ENCODE measurements at places on chromosomes 12 and 14.

DNA sequence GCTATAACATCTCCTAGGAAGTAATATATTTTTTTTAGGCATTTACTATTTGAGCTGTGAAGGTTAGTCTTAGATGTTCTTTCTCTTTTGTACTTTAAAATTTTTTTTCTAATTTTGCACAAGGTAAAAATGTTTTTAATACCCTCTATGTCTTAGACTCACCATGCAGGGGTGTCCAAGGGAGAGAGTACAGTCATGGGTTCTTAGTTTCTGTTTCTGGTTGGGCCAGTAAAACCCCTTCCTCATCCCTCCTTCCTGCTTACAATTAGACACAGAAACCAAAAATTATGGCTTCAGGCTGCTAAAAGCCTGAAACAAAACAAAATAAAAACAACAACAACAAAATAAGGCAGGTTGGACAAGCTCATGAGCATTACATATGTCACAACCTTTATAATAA, 193.0 kb downstream of the SYT1 start:
- DNase-seq, result no peak

- DNase-seq, result no peak
Observed at GRCh38 chr12:13841358-13841757, 140.0 kb downstream of the GRIN2B start.

- no peak for DNase-seq
Observed at GRCh38 chr12:83093426-83093825, 406.7 kb downstream of the TMTC2 start.

GRCh38 chr14:33676135-33676566, 274.7 kb downstream of the EGLN3 start:
- no peak for DNase-seq

DNA sequence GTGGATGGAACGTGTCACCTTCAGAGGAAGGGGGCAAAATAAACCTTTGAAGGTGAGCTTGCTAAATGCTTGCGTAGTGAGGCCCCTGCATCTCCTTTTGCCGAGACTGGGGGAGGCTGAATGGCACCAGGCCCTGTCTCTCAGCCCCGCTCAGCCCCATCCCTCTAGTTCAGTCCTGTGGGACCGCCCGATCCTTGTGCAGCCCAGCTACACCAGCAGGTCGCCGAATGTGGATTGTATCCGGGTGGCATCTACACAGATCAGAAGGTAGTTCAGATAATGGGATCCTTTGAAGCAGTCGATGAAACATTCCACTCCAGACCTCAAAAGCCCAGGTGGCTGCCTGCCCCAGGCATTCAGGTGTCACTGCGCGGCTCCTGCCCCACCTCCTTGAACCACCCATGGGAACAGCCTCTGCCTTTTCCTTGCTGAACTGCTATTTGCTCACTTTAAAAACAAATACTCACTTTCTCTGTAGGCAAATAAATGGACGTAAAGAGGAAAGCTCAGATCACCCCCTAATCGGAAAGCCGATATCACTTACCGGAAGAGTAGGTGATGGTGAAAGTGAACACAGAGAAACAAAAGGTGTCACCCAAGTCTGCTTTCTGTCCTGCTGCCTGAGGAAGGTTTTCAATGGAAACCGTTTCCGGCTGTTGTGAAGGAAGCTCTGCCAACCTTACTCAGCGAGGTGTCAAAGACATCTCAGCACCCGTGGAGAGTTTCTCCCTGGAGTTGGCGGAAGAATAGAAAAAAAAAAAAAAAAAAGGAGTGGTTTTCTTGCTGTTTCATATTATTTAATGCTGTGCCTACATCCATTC, 100.3 kb upstream of the NCOR2 start:
- no peak for DNase-seq

DNA sequence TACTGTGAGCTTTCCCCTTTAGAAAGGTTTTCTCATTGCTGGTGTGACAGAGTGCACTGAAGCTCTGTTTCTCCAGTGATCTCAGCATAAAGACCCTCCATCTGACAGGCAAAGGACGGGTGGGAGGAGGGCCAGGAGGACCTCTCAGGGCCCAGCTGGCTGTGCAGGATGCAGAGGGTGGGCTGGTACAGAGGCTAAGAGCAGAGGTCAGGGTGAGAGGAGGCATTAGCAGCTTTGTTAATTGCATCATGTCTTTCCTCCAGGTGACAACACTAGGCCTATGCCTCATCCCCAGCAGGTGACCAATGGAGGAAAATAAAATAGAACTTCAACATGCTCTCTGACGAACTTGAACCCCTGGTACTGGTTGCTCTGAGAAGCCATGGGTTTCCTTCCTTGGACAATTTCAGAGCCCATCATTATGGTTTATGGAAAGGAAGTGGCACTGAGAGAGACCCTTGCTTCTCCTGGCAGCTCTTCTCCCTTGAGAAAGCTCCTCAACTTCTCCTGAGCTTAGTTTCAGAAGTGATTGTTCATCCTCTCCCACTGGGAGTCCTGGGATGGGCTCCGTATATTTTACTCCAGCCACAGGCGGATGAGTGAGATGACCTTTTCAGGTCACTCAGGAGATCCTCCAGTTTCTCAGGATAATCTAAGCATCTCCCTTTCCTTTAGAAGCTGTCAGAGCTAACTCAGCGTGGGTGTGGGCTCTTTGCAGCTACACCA, 45.8 kb upstream of the ATP23 start:
- DNase-seq, result no peak

GRCh38 chr12:113823816-113824215, 142.3 kb downstream of the RBM19 start:
- no peak for DNase-seq

GRCh38 chr12:93980711-93981110, 167.7 kb upstream of the PLXNC1 start:
- no peak for DNase-seq

DNA sequence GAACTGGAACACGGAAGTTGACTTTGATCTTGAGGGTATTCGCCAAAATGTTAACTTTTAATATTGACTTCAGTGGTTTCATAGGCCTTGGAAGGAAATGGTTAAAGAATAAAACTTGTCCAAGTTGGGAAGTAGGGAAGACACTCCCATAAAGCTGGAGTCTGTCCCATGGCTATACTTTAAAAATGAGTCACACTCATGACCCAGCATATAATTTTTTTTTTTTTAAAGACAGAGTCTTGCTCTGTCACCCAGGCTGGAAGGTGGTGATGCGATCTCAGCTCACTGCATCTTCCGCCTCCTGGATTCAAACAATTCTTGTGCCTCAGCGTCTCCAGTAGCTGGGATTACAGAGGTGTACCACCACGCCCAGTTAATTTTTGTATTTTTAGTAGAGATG, 19.6 kb downstream of the TMPRSS12 start:
- no peak for DNase-seq

GRCh38 chr12:74646831-74647230, 109.2 kb downstream of the ATXN7L3B start:
- DNase-seq, result no peak

- no peak for DNase-seq
Observed at GRCh38 chr14:61048640-61049039, 67.6 kb downstream of the SLC38A6 start.

DNA sequence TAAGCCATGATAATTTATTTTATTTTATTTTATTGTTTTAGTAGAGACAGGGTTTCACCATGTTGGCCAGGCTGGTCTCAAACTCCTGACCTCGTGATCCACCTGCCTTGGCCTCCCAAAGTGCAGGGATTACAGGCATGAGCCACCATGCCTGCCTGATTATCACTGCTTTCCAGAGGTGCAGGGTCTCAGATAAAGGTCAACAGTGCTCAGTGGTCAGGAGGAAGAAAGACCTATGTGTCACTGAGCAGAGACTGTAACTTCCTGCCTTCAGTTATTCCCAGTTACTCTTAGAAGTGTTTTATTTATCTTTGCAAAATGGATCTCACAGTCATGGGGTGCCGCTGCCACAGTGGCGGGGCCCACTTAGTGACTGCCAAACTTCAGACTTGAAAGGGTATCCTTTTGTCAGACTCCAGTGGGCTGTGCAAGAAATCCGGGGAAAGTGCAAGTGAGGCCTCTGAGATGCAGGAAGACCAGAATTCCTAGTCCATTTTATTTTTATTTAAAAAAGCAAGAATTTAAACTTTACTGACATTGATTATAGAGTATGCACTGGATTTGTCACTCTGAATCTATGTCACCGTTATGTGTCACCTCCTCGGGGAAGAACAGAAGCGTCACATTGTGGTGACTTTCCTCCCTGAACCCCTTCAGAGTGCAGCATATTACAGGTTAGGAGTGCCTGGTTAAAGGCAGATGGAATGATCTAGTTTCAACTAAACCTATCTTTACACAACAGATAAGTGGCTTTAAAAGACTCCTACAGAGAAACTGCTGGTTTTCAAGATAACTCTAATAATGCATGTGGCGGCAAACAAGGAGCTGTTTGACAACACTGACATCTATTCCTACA, 59.1 kb upstream of the BICD1 start:
- DNase-seq, result no peak

- no peak for DNase-seq
Observed at GRCh38 chr12:51388069-51388799, 3.0 kb downstream of the GALNT6 start.

GRCh38 chr12:91890742-91891141, 254.9 kb downstream of the BTG1 start:
- no peak for DNase-seq

- DNase-seq, result no peak
Observed at GRCh38 chr12:111451649-111452129, 46.0 kb downstream of the SH2B3 start.

GRCh38 chr14:95222151-95222631, 64.9 kb upstream of the DICER1 start:
- no peak for DNase-seq

DNA sequence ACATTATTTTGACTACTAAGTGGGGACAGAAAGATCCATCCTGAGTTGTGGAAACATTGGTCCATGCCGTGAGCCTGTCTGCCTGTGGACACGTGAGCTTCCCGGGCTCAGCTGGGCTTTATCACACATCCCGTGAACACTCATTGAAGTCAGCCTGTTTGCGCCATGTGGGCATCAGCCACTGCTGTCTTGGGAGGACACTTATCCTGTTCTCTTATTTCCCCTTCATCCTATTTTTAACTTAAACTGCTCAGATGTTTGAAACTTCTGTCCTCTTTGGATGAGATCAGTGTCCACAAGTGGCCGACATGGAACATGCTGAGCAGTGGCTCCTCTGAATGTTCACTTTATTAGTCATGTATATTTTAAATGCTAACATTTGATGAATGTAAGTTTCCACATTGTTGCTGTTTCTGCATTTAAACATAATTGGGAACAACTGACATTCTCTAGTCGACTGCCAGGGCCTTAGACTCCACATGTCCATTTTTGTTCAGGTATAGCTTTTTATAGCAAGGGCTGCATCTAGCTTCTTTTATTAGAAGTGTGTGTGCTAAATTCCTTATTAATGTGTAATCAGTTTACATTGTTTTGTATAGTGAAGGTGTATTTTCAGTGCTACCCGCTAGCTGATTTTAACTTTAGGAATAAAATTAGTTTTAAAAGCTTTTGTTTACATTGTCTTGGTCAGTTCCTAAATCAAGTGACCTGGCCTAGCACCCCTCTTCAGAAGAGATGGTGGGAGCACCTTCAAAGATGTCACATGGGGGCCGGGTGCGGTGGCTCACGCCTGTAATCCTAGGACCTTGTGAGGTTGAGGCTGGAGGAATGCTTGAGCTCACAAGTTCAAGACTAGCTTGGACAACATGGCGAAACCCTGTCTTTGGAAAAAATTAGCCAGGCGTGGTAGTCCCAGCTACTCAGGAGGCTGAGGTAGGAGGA, 24.0 kb downstream of the RNF34 start:
- no peak for DNase-seq

DNA sequence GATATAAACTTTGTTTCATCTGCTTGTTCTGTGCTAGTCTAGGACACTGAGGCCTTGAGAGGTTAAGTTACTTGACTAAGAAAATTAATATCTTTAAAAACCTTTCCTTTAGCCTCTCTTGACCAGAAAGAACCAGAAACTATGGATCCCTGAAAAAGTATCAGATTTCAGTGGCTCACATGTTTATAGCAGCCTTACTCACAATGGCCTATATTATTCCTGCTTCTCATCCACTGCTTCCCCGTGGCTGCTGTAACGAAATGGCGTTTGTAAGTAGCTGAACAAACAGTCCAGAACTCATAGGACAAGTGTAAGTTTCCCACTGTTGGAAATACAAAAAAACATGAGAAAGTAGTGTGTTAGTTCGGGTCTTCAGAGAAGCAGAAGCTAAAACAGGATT, 3.2 kb upstream of the PYGL start:
- DNase-seq, result no peak

DNA sequence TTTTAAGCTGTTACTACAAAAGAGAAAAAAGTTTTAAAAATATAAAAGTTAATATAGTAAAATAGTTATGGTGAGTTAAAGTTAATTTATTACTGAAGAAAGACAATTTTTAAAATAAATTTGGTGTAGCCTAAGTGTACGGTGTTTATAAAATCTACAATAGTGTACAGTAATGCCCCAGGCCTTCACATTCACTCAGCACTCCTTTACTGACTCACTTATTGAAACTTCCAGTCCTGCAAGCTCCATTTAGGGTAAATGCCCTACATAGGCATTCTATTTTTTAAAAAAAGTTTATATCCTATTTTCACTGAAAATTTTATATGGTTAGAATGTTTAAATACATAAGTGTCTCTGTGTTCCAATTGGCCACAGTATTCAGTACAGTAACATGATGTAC, 769.5 kb upstream of the NOVA1 start:
- no peak for DNase-seq

DNA sequence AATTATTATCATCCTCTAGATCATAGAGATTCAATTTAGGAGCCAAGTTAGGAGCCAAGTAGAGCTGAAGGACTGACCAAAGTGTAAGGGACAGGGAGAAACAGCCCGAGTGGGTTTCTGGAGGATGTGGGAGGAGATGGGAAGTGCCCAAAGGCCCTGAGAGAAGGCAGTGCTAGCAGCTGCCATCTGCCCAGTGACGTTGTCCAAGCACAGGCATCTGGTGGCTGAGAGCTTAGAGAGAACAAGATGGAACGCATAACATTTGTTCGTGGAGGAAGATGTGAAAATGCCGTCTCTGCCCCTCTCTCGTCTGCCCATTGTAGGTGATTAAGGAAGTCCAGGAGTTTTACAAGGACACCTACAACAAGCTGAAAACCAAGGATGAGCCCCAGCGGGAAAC, 34.7 kb downstream of the CD9 start:
- no peak for DNase-seq

DNA sequence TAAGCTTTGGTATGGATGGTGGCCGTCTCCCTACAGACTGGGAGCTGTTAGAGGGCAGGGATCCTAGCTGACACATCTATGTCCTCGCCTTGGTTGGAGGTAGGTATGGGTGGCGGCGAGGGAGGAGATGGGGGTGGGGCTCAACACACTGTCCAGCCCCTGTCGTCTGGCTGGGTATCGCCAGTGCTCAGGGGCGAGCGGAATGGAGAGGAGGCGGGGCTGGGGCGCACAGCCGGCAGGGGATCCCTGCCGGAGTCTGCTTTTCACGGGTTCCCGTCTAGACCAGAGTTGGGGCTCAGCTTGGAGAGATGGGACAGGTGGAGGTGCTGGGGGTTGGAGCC, 16.1 kb downstream of the TAMALIN start:
- no peak for DNase-seq
